ENCODE measurements at places on chromosomes 6 and 20. TPM values are rescaled to one million over a fixed set of nuclear protein-coding genes. Genes with fewer than 3 reads are reported as not detected.

WFDC6 gene
- polyA plus RNA-seq = not detected

GRCh38 chr6:513058-513457 is 121.5 kb downstream of the IRF4 start:
- no peak overlapping the region for H3K4me3 ChIP-seq
- no peak for DNase-seq
- no peaks in the 10 kb centered on the region for H3K36me3 ChIP-seq
- no peaks in the 10 kb centered on the region for H3K4me1 ChIP-seq

DNA sequence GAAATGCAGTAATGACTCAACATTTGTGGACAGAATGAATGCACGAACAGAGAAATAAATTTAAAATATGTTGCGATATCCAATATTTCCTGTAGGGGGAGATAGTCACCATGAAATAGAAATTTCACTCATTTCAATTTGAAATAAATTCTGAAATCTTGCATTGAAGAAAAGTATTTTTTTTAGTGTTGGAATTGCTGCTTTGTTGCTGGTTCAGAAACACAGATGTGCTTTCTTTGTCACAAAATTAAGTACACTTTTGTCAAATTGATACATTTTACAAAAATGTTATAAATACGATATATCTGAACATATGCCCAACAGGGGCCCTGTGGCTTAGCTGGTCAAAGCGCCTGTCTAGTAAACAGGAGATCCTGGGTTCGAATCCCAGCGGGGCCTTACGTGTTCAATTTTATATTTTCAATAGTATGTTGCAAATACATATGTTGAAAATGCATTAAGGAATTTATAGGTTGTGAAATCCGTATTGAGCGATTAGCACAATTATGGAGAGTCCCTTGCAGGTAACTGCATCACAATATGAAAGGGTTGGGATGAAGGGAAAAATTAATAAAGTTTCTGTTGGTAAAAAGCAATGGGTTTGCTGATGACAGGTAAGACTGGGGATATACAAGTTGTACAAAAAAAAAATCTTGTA is 85.4 kb upstream of the PRSS16 start:
- H3K27me3 ChIP-seq = no peaks in the 10 kb centered on the region
- peaks cover 10% of the 10 kb centered on the region for H3K4me1 ChIP-seq
- H3K27ac ChIP-seq = peak overlapping the region; percentile 21
- peak overlapping the region; percentile 12 for H3K4me3 ChIP-seq

DNA sequence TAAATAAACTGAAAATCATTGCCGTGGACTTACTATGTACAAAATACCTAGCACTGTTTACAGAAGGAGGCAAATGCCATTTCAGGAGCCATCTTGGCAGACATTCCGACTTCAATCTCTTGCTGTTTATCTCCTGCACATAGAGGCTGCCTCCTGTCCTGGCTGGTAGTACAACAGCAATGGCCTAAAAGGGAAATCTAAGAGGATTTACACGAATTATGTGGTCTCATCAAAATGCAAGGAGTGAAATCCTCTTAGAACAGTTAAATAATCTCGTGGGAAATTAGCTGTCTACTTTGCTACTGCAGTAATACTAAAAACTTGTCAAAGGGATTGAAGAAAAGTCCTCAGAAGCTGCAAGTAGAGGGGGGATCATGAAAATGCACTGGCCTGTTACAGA is 82.2 kb upstream of the SLC2A12 start:
- H3K27ac ChIP-seq = no peak overlapping the region
- no peaks in the 10 kb centered on the region for H3K36me3 ChIP-seq
- no peaks in the 10 kb centered on the region for H3K4me1 ChIP-seq
- peaks cover 3% of the 10 kb centered on the region for H3K27me3 ChIP-seq
- H3K4me3 ChIP-seq = no peak overlapping the region

MCHR2 gene
- polyA plus RNA-seq = not detected

GRCh38 chr20:2312876-2313275 is 17.1 kb downstream of the TGM3 start:
- DNase-seq = no peak
- peaks cover 25% of the 10 kb centered on the region for H3K4me1 ChIP-seq
- no peak overlapping the region for H3K4me3 ChIP-seq
- H3K27me3 ChIP-seq = no peaks in the 10 kb centered on the region
- no peaks in the 10 kb centered on the region for H3K36me3 ChIP-seq
- no peak overlapping the region for H3K27ac ChIP-seq

HLA-DQA1 gene
- 0.04 TPM for polyA plus RNA-seq

DNA sequence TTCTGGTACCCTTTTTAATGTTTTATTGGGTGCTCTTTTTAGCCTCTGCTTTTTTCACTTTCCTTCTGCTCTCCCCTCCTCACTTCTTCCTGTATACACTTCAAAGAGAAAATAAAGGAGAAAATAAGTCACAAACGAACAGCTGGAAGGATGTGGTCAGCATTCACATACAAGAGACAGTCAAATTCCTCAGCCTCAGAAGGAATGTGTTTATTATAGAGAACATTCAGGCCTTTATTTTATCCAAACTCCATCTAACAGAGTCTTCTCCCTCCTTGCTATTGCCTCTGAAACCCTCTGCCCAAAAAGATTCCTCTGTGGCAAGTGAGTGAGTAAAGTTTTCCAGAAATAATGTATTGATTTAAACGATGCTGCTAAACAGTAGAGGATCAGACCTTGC is 490.4 kb downstream of the FRK start:
- no peaks in the 10 kb centered on the region for H3K27me3 ChIP-seq
- no peaks in the 10 kb centered on the region for H3K36me3 ChIP-seq
- H3K4me3 ChIP-seq = no peak overlapping the region
- no peak overlapping the region for H3K27ac ChIP-seq
- H3K4me1 ChIP-seq = no peaks in the 10 kb centered on the region

- no peaks in the 10 kb centered on the region for H3K36me3 ChIP-seq
- H3K27ac ChIP-seq = no peak overlapping the region
- no peak overlapping the region for H3K4me3 ChIP-seq
- peaks cover 2% of the 10 kb centered on the region for H3K27me3 ChIP-seq
- no peaks in the 10 kb centered on the region for H3K4me1 ChIP-seq
These were observed 3.9 kb upstream of the ZNF831 start for GRCh38 chr20:59159493-59160376.

- H3K4me1 ChIP-seq = peaks cover 5% of the 10 kb centered on the region
- DNase-seq = no peak
- peaks cover 84% of the 10 kb centered on the region for H3K27me3 ChIP-seq
- H3K27ac ChIP-seq = no peak overlapping the region
- no peak overlapping the region for H3K4me3 ChIP-seq
These were observed 36.3 kb upstream of the SLCO4A1 start for GRCh38 chr20:62606016-62606415.

DNA sequence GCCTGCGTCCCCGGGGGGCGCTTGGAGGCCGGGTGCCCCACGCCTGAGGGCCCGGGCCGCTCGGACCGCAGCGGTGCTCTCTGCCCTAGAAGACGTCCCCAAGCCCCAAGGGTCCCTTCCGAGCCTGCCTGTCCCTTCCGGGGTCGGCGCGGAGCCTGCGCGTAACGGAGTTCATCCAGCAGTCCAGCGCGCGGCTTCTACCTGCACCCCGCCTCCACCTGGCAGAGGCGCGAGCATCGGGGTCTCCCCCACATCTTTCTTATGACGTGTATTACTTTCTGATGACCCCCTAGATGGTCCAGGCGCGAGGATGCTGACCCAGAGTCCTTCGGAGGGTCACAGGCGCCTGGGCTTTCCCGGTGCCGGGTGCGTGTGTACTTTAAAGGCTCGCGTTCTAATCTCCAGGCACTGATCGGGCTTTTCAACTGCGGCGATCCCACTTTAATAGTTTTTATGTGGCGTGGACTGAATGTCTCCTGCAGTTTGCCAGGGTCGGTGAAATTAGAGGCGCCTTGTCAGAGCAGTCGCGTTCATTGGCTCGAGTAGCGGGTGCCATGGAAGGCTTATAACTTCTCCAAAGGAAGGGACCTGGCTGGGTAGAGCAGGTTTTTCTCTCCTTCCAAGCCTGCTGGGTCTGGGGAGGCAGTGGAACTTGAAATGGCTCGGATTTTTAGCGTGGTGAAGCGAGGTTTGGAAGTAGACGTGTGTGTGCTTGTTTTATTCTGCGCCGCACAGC is 912 bp downstream of the EYA4 start:
- H3K4me1 ChIP-seq = no peaks in the 10 kb centered on the region
- H3K27ac ChIP-seq = no peak overlapping the region
- no peak for DNase-seq
- no peaks in the 10 kb centered on the region for H3K36me3 ChIP-seq

FERMT1 gene
- not detected for polyA plus RNA-seq

DNA sequence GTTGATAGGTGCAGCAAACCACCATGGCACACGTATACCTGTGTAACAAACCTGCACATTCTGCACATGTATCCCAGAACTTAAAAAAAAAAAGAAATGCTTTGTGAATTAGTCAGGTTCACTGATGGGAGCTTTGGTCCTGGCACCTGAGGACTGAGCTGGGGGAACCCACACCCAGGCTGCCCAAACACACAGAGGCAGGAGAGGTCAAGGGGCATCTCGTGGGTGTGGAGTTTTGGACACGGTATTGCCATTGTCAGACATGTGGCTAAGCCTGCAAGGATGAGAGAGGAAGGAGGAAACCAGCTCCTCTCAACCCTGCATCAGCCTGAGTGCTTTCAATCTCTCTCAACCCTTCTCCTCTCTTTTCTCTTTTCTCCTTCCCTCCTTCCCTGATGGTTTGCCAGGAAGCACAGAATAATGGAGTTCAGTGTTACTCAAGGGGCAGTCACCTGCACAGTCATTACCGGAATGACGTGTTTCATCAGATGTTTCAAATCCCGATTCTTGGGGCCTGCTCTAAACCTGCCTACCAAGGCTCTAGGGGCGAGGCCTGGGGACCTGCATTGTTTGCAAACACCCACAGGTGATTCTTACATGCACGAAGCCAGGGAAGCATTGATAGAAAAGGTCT is 89.9 kb upstream of the NEDD9 start:
- no peak overlapping the region for H3K4me3 ChIP-seq
- no peak for DNase-seq
- H3K4me1 ChIP-seq = no peaks in the 10 kb centered on the region

PHACTR1 gene
- 12.8 TPM for polyA plus RNA-seq

DNA sequence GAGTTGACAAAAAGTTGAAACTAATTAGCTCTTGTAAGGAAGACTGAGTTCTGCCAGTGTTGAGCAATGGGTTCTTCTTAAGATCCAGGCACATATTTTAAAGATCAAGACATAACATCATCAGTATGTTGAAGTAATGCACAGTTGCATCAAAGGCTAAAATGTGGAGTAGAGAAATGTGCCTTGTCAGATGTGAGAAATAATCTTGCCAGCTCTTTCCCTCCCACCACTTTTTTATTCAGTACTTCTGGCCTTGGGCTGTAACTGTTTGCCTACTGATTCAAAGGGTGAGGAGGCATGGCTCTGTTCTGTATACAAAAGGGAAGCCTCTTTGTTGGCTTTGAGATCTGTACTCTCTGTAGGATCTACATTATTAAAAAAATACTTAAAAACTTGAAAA is 13.1 kb downstream of the PKIB start:
- H3K36me3 ChIP-seq = no peaks in the 10 kb centered on the region
- no peak overlapping the region for H3K27ac ChIP-seq
- no peak for DNase-seq
- no peaks in the 10 kb centered on the region for H3K4me1 ChIP-seq
- H3K27me3 ChIP-seq = no peaks in the 10 kb centered on the region

DNA sequence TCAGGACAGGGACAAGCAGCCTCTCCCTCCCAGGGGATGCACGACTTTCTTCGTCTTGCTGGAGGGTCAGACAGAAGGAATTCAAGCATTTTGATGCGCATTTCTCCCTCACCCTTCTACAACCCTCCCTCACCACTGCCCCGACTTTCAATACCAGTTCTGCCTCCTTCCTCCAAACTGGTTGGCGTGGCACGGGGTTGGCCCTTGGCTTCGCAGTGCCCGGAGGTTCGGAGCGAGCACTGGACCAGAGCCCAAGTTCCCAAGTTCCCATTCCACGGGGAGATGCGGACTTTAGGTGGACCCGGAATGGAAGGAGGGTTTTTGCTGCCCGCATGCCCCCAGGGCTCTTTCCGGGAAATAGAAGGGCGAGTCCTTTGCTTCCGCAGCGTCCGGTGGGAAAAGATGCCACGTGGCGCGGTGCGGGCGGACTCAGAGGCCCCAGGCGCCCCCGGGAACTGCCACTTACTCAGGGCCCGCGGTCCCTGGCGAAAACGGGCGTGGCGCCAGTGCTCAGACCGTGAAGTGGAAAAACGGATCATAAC is 8.0 kb upstream of the LAMP5 start:
- no peak for DNase-seq
- H3K4me3 ChIP-seq = no peak overlapping the region
- no peaks in the 10 kb centered on the region for H3K4me1 ChIP-seq
- peaks cover 18% of the 10 kb centered on the region for H3K27me3 ChIP-seq
- H3K27ac ChIP-seq = no peak overlapping the region
- no peaks in the 10 kb centered on the region for H3K36me3 ChIP-seq

GRCh38 chr6:142376115-142376514 is 74.3 kb downstream of the ADGRG6 start:
- no peak for DNase-seq
- H3K27me3 ChIP-seq = no peaks in the 10 kb centered on the region
- no peaks in the 10 kb centered on the region for H3K36me3 ChIP-seq
- no peaks in the 10 kb centered on the region for H3K4me1 ChIP-seq
- H3K27ac ChIP-seq = no peak overlapping the region
- H3K4me3 ChIP-seq = no peak overlapping the region

- H3K4me3 ChIP-seq = no peak overlapping the region
- no peak for DNase-seq
- peaks cover 21% of the 10 kb centered on the region for H3K27me3 ChIP-seq
- H3K36me3 ChIP-seq = no peaks in the 10 kb centered on the region
These were observed 51.3 kb downstream of the DAAM2 start for GRCh38 chr6:39843305-39844020.
